ENCODE measurements at places on chromosomes 12 and 14.

DNA sequence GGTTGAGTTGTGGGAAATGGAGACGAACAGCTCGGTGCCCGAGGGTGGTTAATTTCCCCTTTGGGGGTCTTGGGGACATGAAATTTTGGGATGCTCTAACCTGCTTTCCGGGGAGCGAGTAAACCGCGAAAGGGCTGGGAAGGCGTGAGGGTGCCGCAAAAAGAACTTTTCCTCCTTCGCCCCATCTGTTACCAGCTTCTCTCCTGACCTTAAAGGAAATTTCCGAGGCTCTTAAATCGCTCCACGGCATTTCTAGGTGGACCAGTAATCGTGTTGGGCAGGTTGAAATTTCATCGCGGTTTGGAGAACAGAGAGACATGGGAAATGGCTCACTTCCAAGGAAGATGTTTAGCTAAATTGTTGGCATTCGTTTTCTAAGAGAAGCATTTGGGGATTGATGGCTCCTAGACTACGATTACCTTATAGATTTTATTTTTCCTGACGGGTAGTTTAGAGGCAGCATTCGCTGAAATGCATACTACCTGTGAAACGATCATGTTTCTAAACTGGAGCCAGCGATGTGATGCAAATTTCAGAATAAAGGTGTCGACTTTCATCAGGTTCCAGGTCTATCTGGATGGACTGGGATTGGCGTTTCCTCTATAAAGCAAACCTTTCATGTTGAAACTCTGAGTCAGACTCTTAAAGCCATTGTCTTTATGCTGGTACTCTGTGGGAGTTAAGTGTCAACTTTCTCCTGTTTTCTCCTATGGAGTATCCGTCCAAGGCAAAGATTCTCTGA is 414.5 kb downstream of the PCNX1 start:
- DNase-seq: peak; percentile 68

- peak; percentile 20 for DNase-seq
Observed at GRCh38 chr12:29581631-29582030, 84.1 kb upstream of the OVCH1 start.

DNA sequence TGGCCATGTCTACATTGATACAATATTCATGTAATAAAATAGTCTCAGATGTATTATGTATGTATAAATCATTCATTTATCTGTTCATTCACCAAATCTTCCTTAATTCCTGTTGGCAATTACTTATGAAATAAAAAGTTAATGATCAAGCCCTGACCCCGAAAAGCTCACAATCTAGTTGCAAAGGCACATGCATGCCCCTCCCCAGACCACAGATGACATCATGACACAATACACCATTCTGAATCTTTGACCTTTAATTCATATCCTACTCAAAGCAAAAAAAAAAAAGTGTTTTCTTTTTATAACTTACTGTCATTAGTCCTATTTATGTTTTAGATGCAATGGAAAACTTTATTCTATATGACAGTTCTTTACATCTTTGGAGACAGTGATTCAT is 346.9 kb downstream of the PRKD1 start:
- no peak for DNase-seq

GRCh38 chr14:62988967-62989366 is 56.3 kb downstream of the KCNH5 start:
- DNase-seq: peak; percentile 53

- no peak for DNase-seq
Observed at GRCh38 chr12:10171973-10172728, at the start of gene OLR1. OLR1 (minus strand) TSS chr12:10172132; CDS start chr12:10172077, 55 bp downstream.

- peak; percentile 34 for DNase-seq
Observed at GRCh38 chr12:65825507-65826352, 1.4 kb downstream of the HMGA2 start.

DNA sequence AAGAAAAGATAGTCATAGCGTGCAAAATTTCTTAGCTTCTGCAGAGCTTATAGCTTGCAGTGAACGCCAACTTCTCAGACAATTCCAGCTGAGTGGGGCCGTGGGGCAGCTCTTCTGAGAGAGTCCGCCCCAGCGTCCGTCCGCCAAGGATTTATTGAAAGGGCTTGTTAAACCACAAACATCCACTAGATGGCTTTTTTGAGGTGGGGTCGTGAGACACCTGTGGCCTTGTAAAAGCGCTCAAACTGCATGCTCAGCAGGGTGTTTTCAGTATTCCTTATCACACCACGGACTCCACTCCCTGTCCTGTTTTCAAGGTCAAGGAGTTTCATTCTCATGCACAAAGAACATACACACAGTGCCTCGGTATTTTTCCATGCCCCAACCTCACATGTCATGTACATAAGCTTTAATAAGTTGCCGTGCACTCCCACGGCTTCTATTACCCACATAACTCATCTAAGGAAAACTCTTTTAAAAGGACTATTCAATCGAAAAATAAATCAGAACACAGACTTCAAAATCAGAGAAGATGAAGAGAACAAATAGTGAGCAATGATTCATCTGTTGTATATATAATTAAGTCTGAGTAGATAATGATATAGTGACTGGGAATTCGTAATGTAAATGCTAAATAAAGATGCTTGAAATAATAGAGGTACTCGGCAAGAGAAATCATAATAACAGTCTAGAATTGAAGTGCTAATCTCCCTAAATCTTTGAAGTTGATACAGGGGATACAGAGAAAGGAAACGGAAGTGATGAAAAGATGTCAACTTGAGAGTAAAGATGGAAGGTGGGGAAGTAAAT is 46.7 kb downstream of the WBP11 start:
- DNase-seq: no peak

DNA sequence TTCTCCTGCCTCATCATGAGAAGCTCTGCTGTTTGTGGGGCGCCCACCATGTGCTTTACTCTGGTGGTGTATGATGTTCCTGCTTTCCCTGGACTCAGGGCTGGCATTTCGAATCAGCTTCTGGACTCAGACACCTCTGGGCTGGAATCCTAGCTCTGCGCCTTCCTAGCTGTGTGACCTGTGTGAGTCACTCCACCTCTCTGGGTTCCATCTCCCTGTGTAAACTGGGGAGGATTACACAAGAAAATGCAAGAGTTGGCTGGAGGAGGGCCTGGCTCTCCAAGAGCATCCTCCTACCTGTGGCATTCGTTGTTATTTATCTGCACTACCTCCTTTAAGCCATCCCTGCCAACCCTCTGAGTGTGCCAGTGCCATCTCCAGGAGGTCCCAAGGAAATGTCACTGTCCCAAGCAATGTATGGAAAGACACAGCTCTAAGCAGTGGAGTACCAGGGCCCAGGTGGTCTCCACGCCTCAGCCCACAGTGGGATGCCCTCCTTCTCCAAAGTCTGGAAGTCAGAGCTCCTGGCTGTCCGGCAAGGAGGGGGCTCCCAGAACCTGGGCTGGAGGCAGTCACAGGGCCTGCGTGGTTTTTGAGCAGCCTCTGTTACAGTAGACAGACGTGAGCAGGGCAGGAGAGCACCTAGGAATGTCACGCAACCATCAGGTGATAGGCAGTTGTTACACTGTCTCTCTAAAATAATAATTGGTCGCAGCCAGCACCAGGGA is 7.3 kb upstream of the TNFAIP2 start:
- no peak for DNase-seq

- no peak for DNase-seq
Observed at GRCh38 chr12:78002878-78003277, 172.2 kb downstream of the NAV3 start.

GRCh38 chr12:132106921-132107320 is 37.2 kb downstream of the DDX51 start:
- DNase-seq: peak; percentile 9

- DNase-seq: no peak
Observed at GRCh38 chr12:52524241-52524897, 4.2 kb upstream of the KRT5 start.

DNA sequence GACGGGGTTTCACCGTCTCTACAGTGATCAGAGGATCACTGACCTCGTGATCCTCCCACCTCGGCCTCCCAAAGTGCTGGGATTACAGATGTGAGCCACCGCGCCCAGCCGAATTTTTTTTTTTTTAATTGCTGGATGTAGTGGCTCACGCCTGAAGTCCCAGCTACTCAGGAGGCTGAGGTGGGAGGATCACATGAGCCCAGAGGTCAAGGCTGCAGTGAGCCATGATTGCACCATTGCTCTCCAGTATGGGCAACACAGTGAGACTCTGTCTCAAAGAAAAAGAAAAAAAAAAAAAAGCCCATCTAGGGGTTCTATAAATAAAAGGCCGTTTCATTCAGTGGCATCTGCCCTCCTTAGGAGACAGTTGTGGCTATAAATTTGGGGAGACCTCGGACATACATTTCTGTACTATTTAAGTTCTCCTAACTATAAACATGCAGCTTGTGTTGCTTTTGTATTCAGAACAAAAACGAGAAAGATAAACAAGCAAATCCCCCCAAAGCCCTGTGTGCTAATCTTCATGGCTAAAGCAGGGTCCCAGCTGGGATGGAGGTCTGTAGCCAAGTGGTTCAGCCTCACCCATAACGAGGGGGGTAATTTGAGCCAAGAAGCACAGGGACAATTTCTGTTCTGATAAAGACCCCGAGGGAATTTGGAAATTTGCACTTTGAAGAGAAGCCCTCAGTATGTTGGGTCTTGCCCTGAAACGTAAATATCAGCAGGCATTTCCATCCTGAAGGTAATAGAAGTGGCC is 35.0 kb upstream of the BCL7A start:
- DNase-seq: no peak

DNA sequence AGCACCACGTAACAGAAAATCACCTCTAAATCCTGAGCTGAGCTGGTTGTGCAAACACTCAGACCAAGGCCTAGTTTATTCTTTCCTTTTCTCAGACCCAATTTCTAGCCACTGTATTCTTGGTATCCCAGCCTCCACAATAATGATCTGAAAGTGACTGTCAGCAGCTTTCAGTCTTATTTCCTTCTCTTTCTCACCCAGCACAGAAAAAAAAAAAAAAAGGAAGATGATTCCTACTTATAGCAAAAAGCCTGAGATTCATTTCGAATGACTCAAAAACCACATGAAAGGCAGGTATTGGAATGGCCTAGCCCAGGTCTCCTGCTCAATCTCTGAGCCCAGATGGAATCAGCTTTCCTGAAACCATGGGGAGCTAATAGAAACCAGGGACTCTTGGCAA is 298.6 kb upstream of the PPFIA2 start:
- DNase-seq: no peak

DNA sequence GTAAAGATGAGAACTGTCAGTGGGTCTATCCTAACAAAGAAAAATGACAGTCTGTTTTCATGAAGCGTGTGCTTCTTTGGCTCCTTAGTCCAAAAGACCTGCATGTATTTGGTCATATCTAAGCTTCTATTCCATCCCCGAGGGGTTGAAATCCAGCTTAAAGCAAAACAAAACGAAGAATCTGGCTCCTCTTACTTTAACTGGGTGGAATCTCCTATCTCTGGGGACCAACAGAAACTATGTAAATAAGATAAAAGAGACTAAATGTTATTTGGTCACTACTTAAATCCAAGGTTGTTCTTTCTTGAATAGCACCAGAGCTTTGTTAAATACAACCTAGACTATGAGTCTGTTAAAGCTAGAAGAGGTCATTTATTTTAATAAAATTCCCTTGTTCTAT is 9.4 kb downstream of the IGF1 start:
- DNase-seq: no peak

- DNase-seq: no peak
Observed at GRCh38 chr12:39619316-39619659, 315 bp downstream of the ABCD2 start.

GRCh38 chr12:87812681-87813080 is 216.5 kb downstream of the C12orf50 start:
- DNase-seq: peak; percentile 52

DNA sequence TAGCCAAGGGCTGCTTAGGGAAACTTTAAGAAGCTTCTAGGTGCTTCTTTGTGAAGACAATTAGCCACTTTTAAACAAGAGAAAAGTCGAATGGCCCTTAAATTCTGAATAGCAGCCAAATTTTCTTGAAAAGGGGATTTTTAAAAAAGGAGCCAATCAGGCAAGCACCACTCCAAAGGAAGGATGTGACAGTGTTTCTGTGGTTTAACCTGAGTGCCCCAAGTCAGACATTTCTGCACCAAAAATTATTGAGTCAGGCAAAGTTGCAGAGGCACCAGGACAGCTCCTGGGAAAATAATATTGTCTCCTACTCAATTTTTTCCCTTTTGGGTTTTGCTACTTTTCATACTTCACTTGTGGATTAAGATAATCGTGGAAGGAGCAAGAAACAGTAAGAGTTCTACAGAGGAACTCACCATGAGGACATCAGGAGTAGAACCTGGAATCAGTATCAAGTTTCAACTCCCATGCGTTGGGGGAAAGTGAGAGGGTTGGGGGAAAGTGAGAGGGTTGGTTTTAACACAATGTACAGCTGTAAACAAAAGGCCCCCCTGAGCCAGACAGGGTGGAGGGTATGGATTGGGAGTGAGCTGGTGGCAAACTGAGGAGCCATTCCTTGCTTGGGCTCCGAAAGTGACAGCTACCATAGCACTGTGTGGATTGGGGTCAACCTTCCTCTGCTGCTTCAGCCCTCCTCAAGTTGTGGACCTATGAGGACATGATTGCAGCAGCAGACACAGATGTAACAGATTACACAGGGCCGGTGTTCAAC is 90.8 kb downstream of the SLC38A1 start:
- no peak for DNase-seq

- DNase-seq: no peak
Observed at GRCh38 chr12:28781671-28782652, 367.1 kb upstream of the FAR2 start.

GRCh38 chr14:59920378-59920683 is 387 bp downstream of the LRRC9 start:
- no peak for DNase-seq

DNA sequence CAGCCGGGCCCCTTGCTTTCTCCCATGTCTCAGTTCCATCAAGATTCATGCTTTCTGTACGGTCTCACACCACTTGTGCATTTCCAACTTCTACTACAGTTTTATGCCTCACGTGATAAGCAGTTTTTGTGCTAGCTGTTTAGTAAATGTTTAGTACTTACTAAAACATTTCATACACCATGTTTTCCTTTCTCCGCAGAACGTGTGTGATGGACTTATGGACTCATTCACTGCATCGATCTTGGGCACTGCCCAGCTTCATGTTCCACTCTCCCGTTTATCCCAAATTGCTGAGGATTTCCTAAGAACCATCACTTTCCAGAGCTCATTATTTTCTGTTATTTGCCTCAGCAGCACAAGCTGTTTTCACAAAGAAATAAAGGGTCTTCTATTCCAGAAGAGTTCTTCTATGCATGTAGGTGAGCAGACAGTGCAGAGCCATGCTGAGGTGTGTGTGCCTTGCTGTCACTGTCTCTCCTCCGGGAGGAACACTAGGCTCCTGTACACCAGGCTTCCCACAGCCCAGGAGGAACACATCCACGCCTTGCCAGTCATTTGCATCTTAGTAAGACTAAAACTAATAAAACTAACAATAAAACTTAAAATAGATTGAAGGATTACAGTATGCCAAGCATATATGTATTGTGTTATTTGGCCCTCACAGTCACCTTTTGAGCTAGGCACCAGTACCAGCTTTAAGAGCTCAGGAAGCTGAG is 90.3 kb upstream of the EEA1 start:
- DNase-seq: no peak

Data from fibroblast of skin of right biceps (primary cell).